IPS DF 19.7 (cell line): ENCODE measurements at places on chromosomes 12 and 14.

GRCh38 chr12:21502164-21502496 lies 541 bp downstream of the GOLT1B start:
- DNase-seq: no peak

GRCh38 chr12:9597365-9597764 lies 10.4 kb downstream of the KLRB1 start:
- DNase-seq: no peak

DNA sequence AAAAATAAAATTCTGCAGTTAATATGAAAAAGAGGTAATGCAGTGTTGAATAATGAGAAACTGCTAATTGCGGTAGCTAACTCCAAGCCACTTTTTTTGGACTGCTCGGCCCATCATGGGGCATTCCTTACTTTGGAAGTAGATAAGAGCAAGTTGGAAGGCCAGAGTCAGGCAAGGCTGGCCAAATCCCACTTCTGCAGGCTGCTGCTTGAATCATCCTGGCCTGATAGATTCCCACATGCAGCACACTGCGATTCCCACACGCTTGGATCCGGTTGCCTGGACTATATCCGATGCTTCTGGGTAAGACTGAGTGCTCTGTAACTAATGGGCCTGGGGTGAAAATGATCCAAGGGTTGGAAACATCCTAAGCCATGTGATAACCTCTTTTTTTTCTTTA lies 10.6 kb downstream of the EIF2B2 start:
- DNase-seq: no peak

- no peak for DNase-seq
Measured at GRCh38 chr14:99514552-99515300, 33.5 kb downstream of the CCNK start.

- no peak for DNase-seq
Measured at GRCh38 chr12:85866986-85867776, 6.9 kb upstream of the NTS start.

GRCh38 chr12:108856170-108856427 lies 1.3 kb downstream of the SSH1 start:
- DNase-seq: no peak
